ENCODE measurements at places on chromosomes 13 and 19.

DNA sequence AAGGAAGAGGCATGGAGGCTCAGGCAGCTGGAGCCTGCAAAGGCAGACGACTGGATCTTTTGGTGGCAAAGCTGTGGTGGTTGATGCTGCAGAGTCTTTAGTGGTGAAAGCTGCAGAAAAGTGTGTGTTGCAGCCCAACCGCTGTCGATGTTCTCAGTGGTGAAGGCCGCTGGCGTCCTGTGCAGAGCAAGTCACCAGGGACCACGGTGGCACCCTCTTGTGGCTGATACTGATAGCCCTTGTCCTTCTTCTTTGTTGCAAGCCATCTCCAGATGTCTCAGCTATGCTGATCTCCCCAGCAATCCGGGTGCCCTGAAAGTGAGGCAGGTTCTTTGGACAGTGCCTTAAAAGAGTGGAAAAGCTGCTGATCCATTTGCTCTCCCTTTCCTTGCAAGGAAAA, 610.9 kb upstream of the PCDH9 start:
- no peak for DNase-seq

DNA sequence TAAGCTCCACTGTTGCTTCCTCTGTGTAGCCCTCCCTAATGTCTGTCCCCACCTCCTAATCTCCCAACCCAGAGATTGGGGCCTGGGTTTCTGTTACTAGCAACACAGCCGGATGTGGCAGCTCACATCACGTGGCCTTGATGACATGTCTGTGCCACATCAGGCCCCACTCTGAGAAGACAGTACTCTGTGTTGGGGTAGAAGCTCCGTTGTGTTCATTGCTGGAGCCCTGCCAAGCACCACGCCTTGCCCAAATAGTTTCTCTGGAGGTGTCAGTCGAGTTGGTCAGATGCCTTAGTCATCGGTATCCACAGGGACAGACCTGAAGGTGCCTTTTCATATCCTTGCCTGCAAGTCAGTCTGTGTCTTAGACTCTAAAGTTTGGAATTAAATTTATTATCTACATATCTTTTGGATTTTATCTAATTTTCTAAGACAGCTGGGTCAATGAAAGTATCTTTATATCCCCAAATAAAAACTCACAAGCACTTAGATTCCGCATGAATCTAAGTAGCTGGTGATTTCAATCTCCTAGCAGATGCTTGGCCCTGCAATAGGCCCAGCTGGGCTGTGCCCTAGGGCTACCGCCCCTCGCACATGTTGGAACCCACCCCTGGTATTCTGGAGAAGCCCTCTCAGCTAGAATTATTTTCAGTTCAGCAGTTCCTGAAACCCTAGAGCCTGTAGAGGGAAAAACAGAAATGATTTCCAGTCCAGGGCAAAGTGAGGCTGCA, 204.0 kb upstream of the TSHZ3 start:
- DNase-seq: no peak

DNA sequence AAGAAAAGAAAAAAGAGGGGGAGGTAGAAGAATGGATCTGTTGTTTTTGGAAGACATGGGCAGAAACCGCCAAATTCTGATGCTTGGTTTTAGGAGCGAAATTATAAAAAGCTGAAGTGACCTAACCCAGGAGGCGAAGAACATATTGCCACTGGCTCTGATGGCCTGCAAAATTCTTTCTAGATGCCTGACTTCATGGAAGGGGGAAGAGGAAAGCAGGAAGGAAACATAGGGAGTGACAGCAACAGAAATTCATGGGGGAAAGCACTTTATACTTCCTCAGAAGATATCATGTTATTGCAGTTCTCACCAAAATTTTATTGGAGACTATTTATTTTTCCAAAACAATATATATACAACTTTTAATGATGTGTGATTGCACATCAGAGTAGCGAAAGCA, 213.5 kb downstream of the DLEU7 start:
- no peak for DNase-seq

- no peak for DNase-seq
These were observed 992.6 kb downstream of the PCDH9 start for GRCh38 chr13:66237411-66238062.

GRCh38 chr13:113825841-113826240, 38.0 kb downstream of the GAS6 start:
- DNase-seq: no peak

GRCh38 chr13:90757127-90757680, 590.3 kb upstream of the MIR17HG start:
- no peak for DNase-seq

- no peak for DNase-seq
These were observed 516 bp downstream of the ZNF175 start for GRCh38 chr19:51571599-51571998.

DNA sequence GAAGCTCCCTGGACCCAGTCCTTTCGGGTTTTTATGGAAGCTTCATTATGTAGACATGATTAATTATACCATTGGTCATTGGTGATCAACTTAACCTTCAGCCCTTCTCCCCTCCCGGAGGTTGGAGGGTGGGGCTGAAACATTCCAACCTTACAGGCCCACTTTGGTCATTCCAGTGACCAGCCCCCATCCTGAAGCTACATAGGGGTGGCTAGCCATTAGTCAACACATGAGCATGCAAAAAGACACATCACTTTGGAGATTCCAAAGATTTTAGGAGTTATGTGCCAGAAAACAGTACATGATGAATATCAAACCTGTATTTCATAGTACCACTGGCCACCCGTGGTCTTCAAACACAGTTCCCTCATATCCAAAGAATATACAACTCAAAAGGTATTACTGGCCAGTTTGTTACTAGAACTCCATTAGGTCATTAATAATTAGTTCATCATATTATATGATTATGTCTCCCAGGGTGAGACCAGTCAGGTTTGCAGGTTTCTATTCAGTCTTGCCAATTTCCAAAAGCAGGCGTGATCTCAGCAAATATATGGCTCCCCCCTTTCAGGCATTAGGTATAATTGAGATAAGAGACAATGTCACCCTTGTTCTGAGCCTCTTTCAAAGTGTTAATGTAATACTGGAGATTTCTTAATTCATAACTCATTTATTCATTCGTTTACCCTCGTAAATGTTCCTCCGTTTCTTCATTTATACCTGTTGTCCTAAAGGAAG, 11.1 kb downstream of the PPP5C start:
- DNase-seq: no peak

GRCh38 chr19:40084948-40085347, 5.8 kb downstream of the ZNF780A start:
- no peak for DNase-seq

DNA sequence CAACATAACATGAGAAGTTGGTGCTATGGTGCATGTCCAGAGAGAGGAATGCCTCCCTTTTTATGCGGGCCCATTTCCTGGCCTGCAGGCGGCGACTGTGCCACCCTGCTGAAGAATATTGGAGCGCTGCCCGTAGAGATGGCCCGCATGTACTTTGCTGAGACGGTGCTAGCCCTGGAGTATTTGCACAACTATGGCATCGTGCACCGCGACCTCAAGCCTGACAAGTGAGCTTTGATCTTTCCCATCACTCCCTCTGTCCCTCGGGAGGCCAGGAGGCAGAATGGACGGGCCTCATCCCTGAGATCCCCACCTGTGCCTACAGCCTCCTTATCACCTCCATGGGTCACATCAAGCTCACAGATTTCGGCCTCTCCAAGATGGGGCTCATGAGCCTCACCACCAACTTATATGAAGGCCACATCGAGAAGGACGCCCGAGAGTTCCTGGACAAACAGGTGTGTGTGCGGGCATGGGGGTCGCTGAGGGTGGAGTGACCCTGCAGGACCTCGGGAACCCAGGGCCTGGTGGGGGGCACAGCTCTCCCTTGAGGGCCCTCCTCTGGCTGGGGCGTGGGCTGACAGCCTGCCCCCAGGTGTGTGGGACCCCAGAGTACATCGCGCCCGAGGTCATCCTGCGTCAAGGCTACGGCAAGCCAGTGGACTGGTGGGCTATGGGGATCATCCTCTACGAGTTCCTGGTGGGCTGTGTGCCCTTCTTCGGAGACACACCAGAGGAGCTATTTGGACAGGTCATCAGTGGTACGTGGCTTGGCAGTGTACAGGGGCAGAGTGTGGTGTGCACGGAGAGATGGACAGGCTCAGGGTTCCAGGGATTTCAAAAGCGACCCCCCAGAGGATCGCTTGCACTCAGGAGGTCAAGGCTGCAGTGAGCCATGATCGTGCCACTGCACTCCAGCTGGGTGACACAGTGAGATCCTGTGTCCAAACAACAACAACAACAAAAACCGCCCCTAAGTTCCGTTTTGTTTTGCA, 16.2 kb downstream of the DNASE2 start:
- DNase-seq: no peak

DNA sequence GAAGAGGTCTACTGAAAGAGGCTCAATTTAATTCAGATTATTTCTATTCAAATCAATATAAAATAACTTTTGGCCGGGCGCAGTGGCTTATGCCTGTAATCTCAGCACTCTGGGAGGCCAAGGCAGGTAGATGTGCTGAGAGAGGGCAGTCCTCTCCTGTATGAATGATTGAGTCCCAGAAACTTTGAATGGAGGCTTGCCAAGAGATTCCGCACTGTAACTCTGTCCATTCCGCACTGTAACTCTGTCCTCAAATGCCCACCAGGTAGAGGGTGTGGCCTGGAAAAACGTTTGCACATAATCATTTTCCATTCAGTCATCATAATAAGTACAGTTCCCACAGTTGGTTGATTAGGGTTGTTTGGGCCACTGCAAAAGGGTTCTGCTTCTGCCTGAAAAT, 274.7 kb upstream of the SOX21 start:
- DNase-seq: no peak

GRCh38 chr19:17949956-17950309, 17.0 kb upstream of the KCNN1 start:
- no peak for DNase-seq

- DNase-seq: no peak
These were observed 173.5 kb downstream of the TSHZ3 start for GRCh38 chr19:31175564-31176348.

DNA sequence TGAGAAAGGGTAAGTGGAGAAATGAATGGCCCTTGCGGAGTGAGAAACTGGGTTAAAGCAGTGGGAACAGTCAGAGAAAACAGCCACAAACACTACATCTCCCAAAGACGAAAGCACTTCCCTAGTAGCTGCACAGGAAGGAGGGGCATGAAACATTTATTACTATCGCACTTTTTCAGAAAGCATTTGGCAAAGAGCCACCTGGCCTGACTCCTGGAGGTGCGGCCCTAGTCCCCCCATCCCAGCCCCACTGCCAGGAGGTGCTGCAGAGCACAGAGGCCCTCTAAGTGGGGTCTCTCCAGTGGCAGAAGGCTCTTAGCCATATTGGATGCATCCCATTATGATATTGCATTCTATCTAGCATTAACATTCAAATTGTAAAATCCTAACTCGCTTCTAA, 55.8 kb downstream of the MTMR6 start:
- DNase-seq: no peak

GRCh38 chr13:59510386-59510785, 653.3 kb downstream of the DIAPH3 start:
- no peak for DNase-seq

DNA sequence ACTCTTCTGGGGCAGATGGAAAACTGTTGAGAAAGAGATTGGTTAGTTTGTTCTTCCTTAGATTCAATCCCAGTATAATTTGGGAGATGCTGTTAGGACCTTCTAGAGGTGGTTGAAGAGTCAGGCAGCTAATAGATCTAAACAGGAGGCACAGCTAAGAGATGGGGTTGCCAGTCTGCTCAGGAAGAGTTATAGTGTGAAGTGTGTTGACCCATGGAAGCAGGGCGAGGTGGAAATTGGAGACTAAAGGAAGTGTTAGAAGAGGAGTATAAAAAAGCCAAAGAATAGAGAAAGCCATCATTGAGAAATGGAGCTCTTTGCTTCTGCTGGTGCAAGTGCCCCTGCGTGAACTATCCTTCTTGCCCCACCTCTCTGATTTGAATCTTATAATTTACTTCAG, 3.8 kb upstream of the OXGR1 start:
- DNase-seq: no peak
